Cardiac septum (tissue), 1 donor: ENCODE measurements at places on chromosomes 1 and 21. TPM values are rescaled to one million over a fixed set of nuclear protein-coding genes. Genes with fewer than 3 reads are reported as not detected.

Gene PTGS2
- 0.81 TPM for total RNA-seq

Gene LIX1L
- 25.6 TPM for total RNA-seq

Gene RAB25
- total RNA-seq = not detected

Gene RUSC1
- 18.1 TPM for total RNA-seq

Gene PDC
- not detected for total RNA-seq

GRCh38 chr1:47390843-47391242 is 25.2 kb upstream of the FOXE3 start:
- DNase-seq = no peak

GRCh38 chr1:45929257-45929687 is 125.9 kb downstream of the MAST2 start:
- no peak for DNase-seq

DNA sequence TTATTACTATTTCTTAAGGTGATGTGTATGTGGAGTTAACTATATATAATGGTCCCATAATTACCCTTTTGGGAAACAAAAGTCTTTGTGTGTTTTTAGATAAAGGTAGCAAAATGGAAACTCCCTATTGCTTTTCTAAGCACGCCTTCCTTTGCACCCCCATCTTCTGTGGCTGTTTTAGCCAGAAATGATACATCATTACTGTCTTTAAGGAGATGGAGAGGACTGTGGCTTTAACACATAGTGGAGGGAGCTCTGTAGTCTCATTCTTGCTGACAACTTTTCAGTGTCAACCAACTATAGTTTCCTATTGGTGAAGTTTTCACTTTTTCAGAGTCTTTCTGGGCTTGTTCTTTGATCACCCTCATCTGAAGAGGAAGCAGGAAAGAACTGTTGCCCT is 1.0 kb downstream of the APOBEC4 start:
- no peak for DNase-seq

DNA sequence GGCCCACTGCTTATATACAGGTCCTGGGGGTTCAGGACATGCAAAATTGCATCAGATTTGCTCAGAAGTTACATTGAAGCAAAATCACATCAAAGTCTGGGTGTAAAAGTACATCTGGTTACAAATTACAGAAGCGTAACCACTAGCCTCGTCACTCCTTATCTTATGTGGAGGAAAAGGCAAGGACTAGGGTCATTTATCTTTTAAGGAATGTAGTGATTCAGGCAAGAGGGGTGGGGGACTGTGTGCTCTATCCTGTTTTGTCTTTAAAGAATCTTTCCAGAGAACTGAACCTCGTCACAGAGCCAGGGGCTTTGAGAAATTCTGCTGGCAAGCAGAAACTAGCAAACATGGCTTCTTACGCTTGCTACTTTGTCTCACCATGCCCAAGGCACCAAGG is 61.1 kb upstream of the RAB4A start:
- no peak for DNase-seq

GRCh38 chr1:244730934-244731434 is 78.1 kb downstream of the DESI2 start:
- DNase-seq = no peak

DNA sequence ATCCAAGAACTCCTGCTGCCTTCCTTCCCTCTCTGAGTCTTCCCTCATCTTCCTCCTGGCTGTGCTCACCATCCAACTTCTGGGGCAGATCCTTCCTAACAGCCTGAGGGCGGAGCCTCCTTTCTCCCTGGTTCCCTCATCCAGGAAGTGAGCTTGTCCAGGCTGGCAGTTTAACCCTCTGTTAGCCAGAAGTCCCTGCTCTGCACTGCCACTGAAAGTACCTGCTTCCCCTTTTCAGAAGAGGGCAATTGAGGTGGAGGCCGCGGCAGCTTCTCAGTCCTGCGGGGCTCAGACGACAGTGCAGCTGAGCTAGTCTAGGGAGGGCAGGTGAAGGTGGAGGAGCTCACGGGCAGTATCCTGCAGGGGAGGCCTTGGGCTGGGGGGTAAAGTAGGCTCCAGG is 149.1 kb downstream of the FCRL5 start:
- peak; percentile 46 for DNase-seq

DNA sequence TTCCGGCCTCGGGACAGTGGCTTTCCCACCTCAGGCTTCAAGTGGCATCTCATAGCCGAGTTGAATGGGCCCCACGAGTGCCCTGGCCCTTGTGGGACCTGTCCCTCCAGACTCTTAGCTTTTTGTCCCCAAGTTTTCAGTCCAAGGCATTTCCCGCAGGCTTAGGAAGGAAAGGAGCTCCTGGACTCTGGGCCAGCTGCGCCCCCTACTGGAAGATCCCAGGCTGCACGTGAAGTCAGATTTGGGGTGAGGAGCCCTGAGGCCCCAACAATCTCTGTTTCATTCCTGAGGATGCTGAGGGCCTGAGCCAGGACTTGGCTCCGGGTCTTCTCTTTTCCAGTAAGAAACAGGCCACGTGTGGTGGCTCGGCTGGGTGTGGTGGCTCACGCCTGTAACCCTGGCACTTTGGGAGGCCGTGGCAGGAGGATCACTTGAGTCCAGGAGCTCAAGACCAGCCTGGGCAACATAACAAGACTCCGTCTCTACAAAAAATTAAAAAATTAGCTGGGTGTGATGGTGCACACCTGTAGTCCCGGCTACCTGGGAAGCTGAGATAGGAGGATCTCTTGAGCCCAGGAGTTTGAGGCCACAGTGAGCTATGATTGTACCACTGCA is 67.4 kb downstream of the ARHGEF10L start:
- peak; percentile 83 for DNase-seq

DNA sequence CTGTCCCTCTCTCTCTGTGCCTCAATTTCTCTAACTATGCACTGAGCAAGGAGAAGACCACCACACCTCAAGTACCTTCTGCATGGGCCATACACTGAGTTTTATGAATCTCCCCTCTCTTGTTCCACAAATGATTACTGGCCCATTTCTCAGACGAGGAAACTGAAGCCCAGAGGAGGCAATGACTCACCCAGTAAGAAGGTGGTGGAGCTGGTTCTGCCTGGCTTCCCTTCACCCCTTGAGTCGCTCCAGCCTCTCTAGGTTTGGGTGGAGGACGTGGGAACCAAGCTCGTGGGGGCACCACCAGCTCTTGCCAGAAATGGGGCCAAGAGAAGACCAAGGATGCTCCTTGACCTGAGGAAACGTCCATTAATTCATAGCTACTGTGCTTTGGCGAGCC is 21.3 kb upstream of the RUNX3 start:
- DNase-seq = no peak

GRCh38 chr1:178294654-178295053 is 200.8 kb downstream of the RASAL2 start:
- no peak for DNase-seq

- DNase-seq = no peak
Measured at GRCh38 chr1:205271277-205271676, 43.5 kb downstream of the TMCC2 start.

DNA sequence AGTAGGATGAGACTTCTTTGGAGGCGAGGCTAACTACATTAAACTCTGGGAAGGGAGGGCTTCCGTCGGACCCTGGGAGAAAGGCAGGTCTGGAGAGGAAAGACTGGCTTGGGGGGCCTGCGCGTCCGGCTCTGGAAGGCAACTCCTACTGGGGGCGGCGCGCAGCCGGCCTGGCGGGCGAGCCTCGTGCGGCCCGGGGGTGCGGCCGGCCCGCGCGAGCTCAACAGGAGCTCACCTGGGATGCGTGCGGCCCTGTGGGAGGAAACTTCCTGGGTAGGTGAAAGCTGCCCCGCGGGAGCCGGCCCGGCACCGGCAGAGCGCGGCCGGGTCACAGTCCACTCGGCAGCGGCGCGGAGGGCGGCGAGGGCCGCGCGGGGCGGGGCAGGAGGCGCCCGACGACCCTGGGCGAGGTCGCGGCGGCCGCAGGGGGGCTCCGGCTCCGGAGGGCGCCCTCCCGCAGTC is 449 bp downstream of the EPS15 start:
- DNase-seq = peak; percentile 78

- DNase-seq = no peak
Measured at GRCh38 chr1:172070055-172070454, 228.8 kb downstream of the DNM3 start.

GRCh38 chr1:79376106-79376505 is 369.6 kb upstream of the ADGRL4 start:
- DNase-seq = no peak

GRCh38 chr1:155938220-155938627 is 3.2 kb upstream of the RXFP4 start:
- no peak for DNase-seq

DNA sequence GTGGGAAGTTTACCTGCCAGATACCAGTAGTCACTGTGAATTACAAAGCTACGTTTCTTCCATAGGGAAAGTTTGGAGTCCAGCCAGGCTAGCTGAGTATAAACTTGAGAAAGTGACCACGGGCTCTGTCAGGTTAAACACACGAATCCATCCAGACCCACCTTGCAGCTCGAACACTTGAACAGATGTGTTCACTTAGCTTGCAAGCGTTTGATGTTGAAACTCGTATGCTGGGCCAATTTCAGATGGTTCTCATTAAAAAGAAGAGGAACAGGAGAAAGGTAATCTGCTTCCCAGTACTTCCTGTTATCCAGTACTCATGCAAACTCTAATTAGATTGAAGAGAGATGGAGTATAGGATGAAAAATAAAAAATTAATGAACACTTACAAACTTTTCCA is 636.4 kb downstream of the SMYD3 start:
- DNase-seq = no peak

DNA sequence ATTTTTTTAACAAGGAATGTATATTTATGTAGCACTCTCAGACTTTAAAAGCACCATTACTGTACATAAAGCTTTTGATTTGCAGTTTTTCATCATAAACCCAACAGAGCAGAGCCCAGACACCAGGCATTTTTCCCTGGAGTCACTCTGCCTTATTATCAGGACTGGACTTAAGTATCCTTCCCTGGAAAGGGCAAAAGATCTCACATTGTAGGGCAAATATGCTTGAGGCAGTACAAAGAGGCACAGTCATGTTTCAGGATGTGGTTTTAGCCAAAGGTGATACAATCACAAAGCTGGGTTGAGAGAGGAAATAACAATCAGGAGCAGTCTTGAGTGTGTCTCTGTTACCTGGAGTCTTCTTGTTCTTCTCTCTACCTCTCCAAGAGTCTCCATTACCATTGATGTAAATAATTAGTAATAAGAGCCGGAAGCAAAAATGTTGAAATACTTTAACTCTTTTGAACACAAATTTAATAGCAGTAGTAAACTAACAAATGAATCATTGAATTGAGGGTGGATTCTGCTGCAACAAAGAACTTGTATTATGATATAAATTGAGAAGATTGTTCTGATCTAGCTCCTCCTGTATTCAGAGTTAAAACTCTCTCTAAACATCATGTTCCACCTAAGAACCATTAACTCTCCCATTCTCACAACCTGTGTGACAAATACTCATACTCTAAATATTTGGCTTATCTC is 160.5 kb downstream of the LTN1 start:
- no peak for DNase-seq

- no peak for DNase-seq
Measured at GRCh38 chr1:14835725-14836124, 237.2 kb downstream of the KAZN start.

DNA sequence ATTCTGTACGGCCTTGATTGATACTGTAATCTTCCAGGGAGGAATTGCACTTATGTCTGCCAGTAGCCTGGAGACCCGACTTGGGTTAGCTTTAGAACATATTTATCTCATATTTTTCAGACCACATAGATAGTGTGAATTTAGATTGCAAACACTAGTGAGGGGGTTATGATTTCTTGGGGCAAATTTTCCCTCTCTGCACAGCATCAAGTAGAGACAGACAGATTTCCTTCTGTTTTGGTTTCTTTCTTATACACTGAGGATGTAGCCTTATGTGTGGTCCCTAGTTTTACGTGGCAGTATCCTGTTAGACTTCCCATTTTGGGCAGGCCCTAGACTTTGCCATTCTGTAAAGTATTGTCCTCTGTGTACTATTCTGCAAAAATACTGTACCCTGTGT is 29.0 kb downstream of the SOAT1 start:
- DNase-seq = no peak

DNA sequence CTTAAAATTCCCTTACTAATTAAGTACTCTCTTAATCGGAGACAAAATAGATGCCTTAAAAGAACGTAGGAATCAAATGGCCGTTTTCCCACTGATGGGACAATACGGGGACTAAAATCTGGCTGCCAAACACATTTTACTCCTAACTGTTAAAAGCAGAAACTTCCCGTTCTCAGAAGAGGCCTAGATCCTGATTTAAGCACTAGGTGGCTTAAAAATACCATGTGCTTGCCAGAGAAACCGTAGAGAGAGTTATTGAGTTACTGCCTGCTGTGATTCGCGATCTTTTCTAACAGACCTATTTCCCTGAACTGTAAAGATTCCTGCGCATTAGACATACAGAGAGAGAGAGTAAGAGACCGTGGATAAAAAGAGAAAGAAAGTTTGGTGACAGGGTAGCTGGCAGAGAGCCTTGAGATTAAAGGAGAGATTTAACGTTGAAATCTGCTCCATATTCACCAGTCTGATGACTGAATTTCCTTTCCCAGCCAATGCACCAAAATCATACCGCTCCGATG is 54.4 kb upstream of the STUM start:
- no peak for DNase-seq

GRCh38 chr1:207913951-207914350 is 3.0 kb upstream of the CD34 start:
- DNase-seq = no peak

DNA sequence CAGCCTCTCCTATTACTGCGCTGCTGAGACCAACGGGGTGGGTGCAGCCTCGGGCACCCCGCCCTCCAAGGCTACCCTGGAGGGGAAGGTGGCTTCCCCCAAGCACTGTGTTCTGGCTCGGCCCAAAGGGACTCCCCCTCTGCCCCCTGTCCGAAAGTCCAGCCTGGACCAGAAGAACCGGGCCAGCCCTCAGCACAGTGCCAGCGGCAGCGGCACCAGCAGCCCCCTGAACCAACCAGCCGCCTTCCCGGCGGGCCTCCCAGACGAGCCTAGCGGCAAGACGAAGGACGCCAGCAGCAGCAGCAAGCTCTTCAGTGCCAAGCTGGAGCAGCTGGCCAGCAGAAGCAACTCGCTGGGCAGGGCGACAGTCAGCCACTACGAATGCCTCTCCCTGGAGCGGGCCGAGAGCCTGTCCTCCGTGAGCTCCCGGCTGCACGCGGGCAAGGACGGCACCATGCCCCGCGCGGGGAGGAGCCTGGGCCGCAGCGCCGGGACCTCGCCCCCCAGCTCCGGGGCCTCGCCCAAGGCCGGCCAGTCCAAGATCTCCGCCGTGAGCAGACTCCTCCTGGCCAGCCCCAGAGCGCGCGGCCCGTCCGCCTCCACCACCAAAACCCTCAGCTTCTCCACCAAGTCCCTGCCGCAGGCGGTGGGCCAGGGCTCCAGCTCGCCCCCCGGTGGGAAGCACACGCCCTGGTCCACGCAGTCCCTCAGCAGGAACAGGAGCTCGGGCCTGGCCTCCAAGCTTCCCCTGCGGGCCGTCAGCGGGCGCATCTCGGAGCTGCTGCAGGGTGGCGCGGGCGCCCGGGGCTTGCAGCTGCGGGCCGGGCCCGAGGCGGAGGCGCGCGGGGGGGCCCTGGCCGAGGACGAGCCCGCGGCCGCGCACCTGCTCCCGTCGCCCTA is 533.1 kb downstream of the KIF26B start:
- DNase-seq = peak; percentile 70
